ENCODE measurements at places on chromosomes 13 and 19. TPM values are rescaled to one million over a fixed set of nuclear protein-coding genes. Genes with fewer than 3 reads are reported as not detected.

LILRB5 gene
- total RNA-seq = not detected

GPR12 gene
- total RNA-seq = not detected

SLC7A9 gene
- total RNA-seq = 0.55 TPM

IZUMO2 gene
- total RNA-seq = not detected

NECTIN2 gene
- not detected for total RNA-seq

SPHK2 gene
- 35.3 TPM for total RNA-seq

GPR183 gene
- 69.8 TPM for total RNA-seq

LMTK3 gene
- total RNA-seq = 3.4 TPM

TNFAIP8L1 gene
- 17.5 TPM for total RNA-seq

DOCK9 gene
- total RNA-seq = 99.8 TPM

KLF1 gene
- total RNA-seq = 0.11 TPM

PRRG2 gene
- total RNA-seq = 0.82 TPM

ZNF440 gene
- total RNA-seq = 14.0 TPM

SERPINE3 gene
- not detected for total RNA-seq

C13orf42 gene
- not detected for total RNA-seq

CPAMD8 gene
- total RNA-seq = 1.3 TPM

THSD8 gene
- total RNA-seq = 26.6 TPM

TEAD2 gene
- not detected for total RNA-seq

CYP2A6 gene
- total RNA-seq = not detected

C19orf73 gene
- 0.68 TPM for total RNA-seq

APLP1 gene
- 2.0 TPM for total RNA-seq

ASPDH gene
- not detected for total RNA-seq

GYS1 gene
- total RNA-seq = 55.8 TPM

PIN1 gene
- 100 TPM for total RNA-seq

FFAR1 gene
- not detected for total RNA-seq

CBY2 gene
- not detected for total RNA-seq

ONECUT3 gene
- total RNA-seq = not detected

PPM1N gene
- total RNA-seq = 1.5 TPM
